Thoracic aorta (tissue), 2 donors: ENCODE measurements at places on chromosomes 1 and 21. TPM values are rescaled to one million over a fixed set of nuclear protein-coding genes. Genes with fewer than 3 reads are reported as not detected.

- H3K36me3 ChIP-seq = no peaks in the 10 kb centered on the region
- H3K27me3 ChIP-seq = no peaks in the 10 kb centered on the region
- H3K4me1 ChIP-seq = no peaks in the 10 kb centered on the region
- DNase-seq = no peak
- H3K27ac ChIP-seq = no peak overlapping the region
Observed at GRCh38 chr1:157585984-157586383, 11.9 kb downstream of the FCRL4 start.

The TTC24 gene
- not detected for total RNA-seq

DNA sequence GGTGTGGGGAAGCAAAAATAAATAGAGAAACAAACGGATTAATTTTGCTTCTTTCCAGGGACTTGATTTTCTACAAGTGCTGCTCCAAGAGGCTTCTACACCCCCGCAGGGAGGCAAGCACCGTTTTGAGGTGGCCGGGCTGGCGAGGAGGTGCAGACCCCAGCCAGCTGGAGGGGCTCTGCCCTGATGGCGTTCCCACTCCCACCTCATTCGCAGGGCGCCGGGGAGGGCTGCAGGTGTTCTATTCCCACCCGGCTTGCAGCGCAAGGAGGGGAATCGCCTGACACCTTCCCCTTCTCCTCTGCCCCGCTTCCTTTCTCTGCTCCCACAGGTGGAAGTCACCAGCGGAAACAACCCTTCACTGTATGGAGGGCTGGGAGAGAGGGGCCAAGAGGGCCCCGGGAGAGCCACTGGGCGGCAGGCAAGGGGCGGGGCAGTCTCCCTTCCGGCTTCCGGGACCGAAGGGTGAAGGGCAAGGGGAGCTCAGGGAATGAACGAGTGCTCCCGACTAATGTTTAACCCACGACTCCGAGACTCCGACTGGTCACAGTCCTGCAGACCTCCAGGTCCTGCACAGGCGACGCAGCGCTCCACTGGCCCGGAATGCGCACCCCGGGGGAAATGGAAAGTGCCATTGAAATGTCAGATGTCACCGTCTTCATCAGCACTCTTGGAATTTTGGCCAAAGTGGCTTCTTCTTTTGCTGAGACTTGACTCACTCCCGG lies 29.1 kb downstream of the TEX35 start:
- peaks cover 12% of the 10 kb centered on the region for H3K4me1 ChIP-seq
- H3K27ac ChIP-seq = peak overlapping the region; percentile 59
- no peaks in the 10 kb centered on the region for H3K27me3 ChIP-seq
- DNase-seq = no peak
- no peaks in the 10 kb centered on the region for H3K36me3 ChIP-seq

The RAD54L gene
- total RNA-seq = 0.68 TPM

- no peaks in the 10 kb centered on the region for H3K36me3 ChIP-seq
- no peak overlapping the region for H3K4me3 ChIP-seq
- H3K27ac ChIP-seq = no peak overlapping the region
Observed at GRCh38 chr1:228074954-228075730, 7.4 kb upstream of the ARF1 start.

DNA sequence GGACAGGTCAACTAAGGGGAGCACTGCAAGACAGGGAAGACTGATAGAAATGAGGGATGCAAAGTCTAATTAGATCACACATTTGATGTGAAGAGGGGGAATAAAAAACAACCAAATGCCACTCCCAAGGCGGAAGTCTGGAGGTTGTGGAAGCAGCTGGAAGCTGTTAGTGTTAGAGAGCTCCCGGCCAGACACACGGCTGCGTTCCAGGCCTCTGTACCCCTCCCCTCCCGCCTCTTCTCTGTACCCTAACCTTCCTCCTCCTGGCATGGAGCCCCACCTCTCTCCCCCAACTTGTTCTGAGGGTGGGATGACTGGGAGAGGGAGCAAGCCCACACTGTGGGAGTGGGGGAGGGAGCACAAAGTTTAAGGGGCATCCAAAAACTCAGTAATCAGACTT lies 67.0 kb downstream of the PLEKHA6 start:
- DNase-seq = no peak
- H3K27me3 ChIP-seq = no peaks in the 10 kb centered on the region
- no peaks in the 10 kb centered on the region for H3K36me3 ChIP-seq
- peaks cover 4% of the 10 kb centered on the region for H3K4me1 ChIP-seq

- no peak overlapping the region for H3K27ac ChIP-seq
- H3K4me3 ChIP-seq = no peak overlapping the region
- no peaks in the 10 kb centered on the region for H3K27me3 ChIP-seq
- no peak for DNase-seq
Observed at GRCh38 chr1:171196351-171196750, 11.3 kb downstream of the FMO2 start.

DNA sequence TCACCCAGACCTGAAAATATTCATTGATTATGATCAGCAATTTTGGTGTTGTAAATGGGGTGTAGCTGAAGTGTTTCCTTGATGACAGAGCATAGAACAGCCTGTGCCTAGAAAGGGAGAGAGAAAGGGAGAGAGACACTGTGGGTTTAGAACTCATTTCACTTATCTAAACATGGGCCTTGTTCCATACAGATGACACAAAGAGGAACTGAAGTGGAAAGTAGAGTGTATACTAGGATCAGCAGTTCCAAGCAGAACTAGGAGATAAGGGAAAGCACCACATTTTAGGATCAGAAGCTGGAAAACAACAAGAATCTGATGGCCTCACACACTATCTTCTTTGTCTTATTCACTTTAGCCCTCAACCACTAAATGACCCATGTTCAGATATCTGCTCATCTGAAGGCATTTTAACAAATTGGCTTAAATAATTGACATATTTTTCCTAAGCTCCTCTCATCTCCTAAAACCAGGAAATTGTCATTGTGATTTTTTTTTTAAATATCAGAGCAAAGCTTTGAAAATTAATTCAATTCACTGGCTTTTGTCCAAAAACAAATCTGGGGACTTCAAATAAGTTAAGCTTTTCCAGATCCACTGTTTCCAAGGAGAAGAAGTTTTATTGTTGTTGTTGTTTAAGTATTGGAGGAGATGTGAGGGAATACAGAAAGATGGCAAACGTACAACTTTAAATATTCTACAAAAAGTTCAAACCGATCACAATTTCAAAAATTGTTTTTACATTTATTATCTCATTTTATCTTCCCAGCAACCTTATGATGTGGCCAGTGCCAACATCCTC lies 103.8 kb downstream of the LYPLAL1 start:
- no peaks in the 10 kb centered on the region for H3K36me3 ChIP-seq
- no peak overlapping the region for H3K27ac ChIP-seq
- DNase-seq = no peak
- no peaks in the 10 kb centered on the region for H3K4me1 ChIP-seq
- no peak overlapping the region for H3K4me3 ChIP-seq

DNA sequence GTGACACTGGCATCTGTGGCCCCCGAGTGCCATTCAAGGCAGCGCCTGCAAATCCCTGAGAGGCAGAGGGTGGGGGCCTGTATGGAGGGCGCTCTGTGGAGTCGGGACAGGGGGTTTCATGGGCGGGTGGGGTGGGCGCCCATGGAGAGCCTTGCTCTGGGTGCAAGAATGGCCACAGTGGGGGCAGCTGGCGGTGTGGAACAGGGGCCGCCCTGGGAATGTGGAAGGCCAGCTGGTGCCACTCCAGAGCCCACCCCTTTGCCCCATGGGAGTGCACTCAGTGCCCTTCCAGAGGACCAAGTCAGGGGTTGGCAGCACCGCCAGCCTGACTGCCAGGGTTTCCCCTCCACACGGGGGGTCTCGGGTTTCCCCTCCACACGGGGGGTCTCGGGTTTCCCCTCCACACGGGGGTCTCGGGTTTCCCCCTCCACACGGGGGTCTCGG lies 55.0 kb upstream of the TRAPPC10 start:
- H3K27ac ChIP-seq = no peak overlapping the region
- H3K4me3 ChIP-seq = no peak overlapping the region
- H3K36me3 ChIP-seq = peaks cover 18% of the 10 kb centered on the region
- H3K4me1 ChIP-seq = no peaks in the 10 kb centered on the region

- no peaks in the 10 kb centered on the region for H3K27me3 ChIP-seq
- peak within 1 kb of the TSS; percentile 58 for H3K27ac ChIP-seq
- peaks cover 10% of the 10 kb centered on the region for H3K4me1 ChIP-seq
- peak within 1 kb of the TSS; percentile 79 for H3K4me3 ChIP-seq
Observed at GRCh38 chr1:1540090-1540817, at the start of gene TMEM240. TSS of gene TMEM240 (minus strand) at chr1:1540624. CDS start at chr1:1540346, 278 bp downstream.

DNA sequence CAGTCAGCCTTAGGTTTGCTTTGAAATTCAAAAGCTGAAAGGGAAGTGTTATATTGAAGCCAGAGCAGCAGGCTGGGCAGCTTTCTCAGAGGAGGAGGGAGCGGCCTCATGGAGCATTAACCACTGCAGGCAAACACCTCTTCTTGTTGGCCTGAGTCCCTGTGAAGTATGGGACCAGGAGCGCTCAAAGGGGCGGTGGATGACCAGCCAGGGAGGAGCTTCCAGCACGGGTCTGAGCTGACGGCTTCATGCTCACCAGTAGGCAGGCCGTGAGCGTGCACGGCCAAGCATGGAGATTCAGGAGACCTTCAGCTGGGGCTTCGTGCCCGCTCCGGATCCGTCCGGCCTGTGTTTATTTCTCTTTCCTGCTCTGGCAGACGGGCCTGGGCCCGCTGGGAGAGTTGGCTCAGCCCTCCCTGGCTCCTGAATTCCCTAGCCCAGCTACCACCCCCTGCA lies 245.2 kb downstream of the TRABD2B start:
- no peaks in the 10 kb centered on the region for H3K27me3 ChIP-seq
- H3K4me3 ChIP-seq = peak overlapping the region; percentile 1
- no peaks in the 10 kb centered on the region for H3K36me3 ChIP-seq
- DNase-seq = no peak
- H3K27ac ChIP-seq = peak overlapping the region; percentile 46

GRCh38 chr21:39021478-39021832 lies 161.8 kb downstream of the PSMG1 start:
- no peaks in the 10 kb centered on the region for H3K27me3 ChIP-seq
- no peak for DNase-seq
- H3K36me3 ChIP-seq = no peaks in the 10 kb centered on the region
- peaks cover 36% of the 10 kb centered on the region for H3K4me1 ChIP-seq
- H3K4me3 ChIP-seq = no peak overlapping the region

The ESPN gene
- total RNA-seq = not detected

- no peak overlapping the region for H3K27ac ChIP-seq
- H3K4me1 ChIP-seq = no peaks in the 10 kb centered on the region
- H3K4me3 ChIP-seq = no peak overlapping the region
- H3K36me3 ChIP-seq = no peaks in the 10 kb centered on the region
- DNase-seq = no peak
Observed at GRCh38 chr1:114033961-114034360, 54.7 kb downstream of the OLFML3 start.

- H3K4me3 ChIP-seq = no peak overlapping the region
- no peaks in the 10 kb centered on the region for H3K36me3 ChIP-seq
Observed at GRCh38 chr21:26154753-26155152, 15.8 kb downstream of the APP start.
